ENCODE measurements at places on chromosomes 6 and 20. TPM values are rescaled to one million over a fixed set of nuclear protein-coding genes. Genes with fewer than 3 reads are reported as not detected.

SIGLEC1 gene
- total RNA-seq = not detected

GABBR1 gene
- total RNA-seq = 13.0 TPM

RAD21L1 gene
- not detected for total RNA-seq

LY6G6F gene
- total RNA-seq = not detected

TPD52L2 gene
- 145 TPM for total RNA-seq

MUCL3 gene
- total RNA-seq = not detected

FAXC gene
- total RNA-seq = 1.0 TPM

LY6G6D gene
- total RNA-seq = not detected

DEFB132 gene
- not detected for total RNA-seq

POM121L2 gene
- not detected for total RNA-seq

HLA-F gene
- total RNA-seq = 12.5 TPM

BPIFA1 gene
- total RNA-seq = 24.0 TPM

SALL4 gene
- 1.4 TPM for total RNA-seq

GLYATL3 gene
- not detected for total RNA-seq

NANP gene
- 7.9 TPM for total RNA-seq

TMC2 gene
- not detected for total RNA-seq

RFX6 gene
- not detected for total RNA-seq

BANF2 gene
- not detected for total RNA-seq

HCRTR2 gene
- not detected for total RNA-seq

CRISP3 gene
- 0.07 TPM for total RNA-seq

C6orf132 gene
- total RNA-seq = 35.9 TPM

JPH2 gene
- total RNA-seq = 0.68 TPM

PRELID3B gene
- total RNA-seq = 193 TPM

PTPRT gene
- not detected for total RNA-seq

SNRPB gene
- 222 TPM for total RNA-seq

DEK gene
- total RNA-seq = 54.3 TPM

HTR1E gene
- not detected for total RNA-seq

SCAND1 gene
- total RNA-seq = 15.1 TPM

ENPP3 gene
- 0.07 TPM for total RNA-seq

RIPK1 gene
- total RNA-seq = 14.4 TPM

C20orf202 gene
- under 0.01 TPM for total RNA-seq

TCEA2 gene
- total RNA-seq = 4.1 TPM

OVOL2 gene
- total RNA-seq = 11.0 TPM

BPIFB1 gene
- 3.3 TPM for total RNA-seq

OLIG3 gene
- not detected for total RNA-seq

BPIFB2 gene
- not detected for total RNA-seq

PRSS16 gene
- total RNA-seq = 12.6 TPM

Measured in nasal cavity respiratory epithelium epithelial cell of viscerocranial mucosa (primary cell).